M059J (cell line): ENCODE measurements at places on chromosomes 6 and 20. TPM values are rescaled to one million over a fixed set of nuclear protein-coding genes. Genes with fewer than 3 reads are reported as not detected.

HMGN3 gene
- 111 and 145 TPM in 2 replicates for total RNA-seq

PAK5 gene
- total RNA-seq = 0.05 and 0.10 TPM in 2 replicates

SAMD3 gene
- total RNA-seq = 2.8 and 4.2 TPM in 2 replicates

C6orf120 gene
- total RNA-seq = 29.4 and 43.4 TPM in 2 replicates

ATP6V1G2 gene
- 0.20 TPM in 1 of 2 replicates, not detected in the other for total RNA-seq

GLP1R gene
- not detected in 2 replicates for total RNA-seq

LY86 gene
- not detected in 2 replicates for total RNA-seq

GJA1 gene
- 39.2 and 54.5 TPM in 2 replicates for total RNA-seq

PHACTR3 gene
- not detected in 2 replicates for total RNA-seq

HLA-DPB1 gene
- not detected in 2 replicates for total RNA-seq

SCUBE3 gene
- total RNA-seq = 0.12 TPM in 1 of 2 replicates, not detected in the other

BPIFB2 gene
- total RNA-seq = not detected in 2 replicates

CST2 gene
- not detected in 2 replicates for total RNA-seq

HAO1 gene
- not detected in 2 replicates for total RNA-seq

PGC gene
- total RNA-seq = not detected in 2 replicates

FOXQ1 gene
- not detected in 2 replicates for total RNA-seq

RAB32 gene
- total RNA-seq = 91.6 and 101 TPM in 2 replicates

FAM83C gene
- total RNA-seq = 0.02 TPM in 1 of 2 replicates, not detected in the other

UBD gene
- 0.17 TPM in 1 of 2 replicates, not detected in the other for total RNA-seq

PDYN gene
- total RNA-seq = not detected in 2 replicates

HTR1E gene
- total RNA-seq = not detected in 2 replicates

MYH7B gene
- total RNA-seq = 0.05 TPM in 1 of 2 replicates, not detected in the other

TTK gene
- total RNA-seq = 82.3 and 86.0 TPM in 2 replicates

RRAGD gene
- total RNA-seq = 1.6 and 2.1 TPM in 2 replicates

RIPOR3 gene
- 1.5 and 1.9 TPM in 2 replicates for total RNA-seq

GNMT gene
- total RNA-seq = 0.54 TPM in 1 of 2 replicates, not detected in the other

MUCL3 gene
- total RNA-seq = not detected in 2 replicates

FAM209B gene
- not detected in 2 replicates for total RNA-seq

SIGLEC1 gene
- not detected in 2 replicates for total RNA-seq
